ENCODE measurements at places on chromosomes 2 and 18. TPM values are rescaled to one million over a fixed set of nuclear protein-coding genes. Genes with fewer than 3 reads are reported as not detected.

TUBB8B gene
- total RNA-seq = not detected

RIF1 gene
- total RNA-seq = 17.7 TPM

DNA sequence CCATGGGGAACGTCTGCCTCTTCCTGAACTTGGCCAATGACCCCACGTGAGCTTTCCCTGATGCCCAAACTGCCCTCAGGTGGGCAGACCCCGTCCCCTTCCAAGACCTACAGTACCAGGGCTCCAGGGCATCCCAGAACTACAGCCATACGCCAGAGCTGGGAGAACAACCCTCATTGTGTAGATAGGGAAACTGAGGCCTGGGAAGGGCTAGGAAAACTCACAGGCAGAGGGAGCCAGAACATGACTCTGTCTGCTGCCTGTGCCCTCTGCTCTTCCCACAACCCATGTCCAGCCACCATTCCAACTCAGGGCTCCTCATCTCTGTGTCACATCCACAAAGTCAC, 16.8 kb upstream of the ANKRD53 start:
- peak; percentile 3 for DNase-seq

DNA sequence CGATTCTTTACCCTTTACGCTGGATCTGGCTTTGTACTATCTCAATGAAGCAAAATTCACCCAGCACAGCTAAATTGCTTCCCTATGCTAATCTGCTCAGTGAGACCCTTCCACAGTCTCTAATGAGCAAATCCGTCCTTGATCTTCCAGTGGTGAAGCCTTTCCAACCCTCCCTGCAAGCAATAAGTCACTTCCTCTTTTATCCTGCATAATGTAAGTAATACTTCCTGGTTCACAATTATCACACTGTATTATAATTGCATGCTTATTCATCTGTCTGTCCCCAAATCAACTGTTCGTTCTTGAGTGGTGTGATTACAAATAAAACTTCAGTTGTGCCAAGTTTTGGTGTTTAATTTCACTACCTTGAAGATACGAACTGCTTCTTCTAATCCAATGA, 404.0 kb downstream of the ADCYAP1 start:
- DNase-seq = no peak

DNA sequence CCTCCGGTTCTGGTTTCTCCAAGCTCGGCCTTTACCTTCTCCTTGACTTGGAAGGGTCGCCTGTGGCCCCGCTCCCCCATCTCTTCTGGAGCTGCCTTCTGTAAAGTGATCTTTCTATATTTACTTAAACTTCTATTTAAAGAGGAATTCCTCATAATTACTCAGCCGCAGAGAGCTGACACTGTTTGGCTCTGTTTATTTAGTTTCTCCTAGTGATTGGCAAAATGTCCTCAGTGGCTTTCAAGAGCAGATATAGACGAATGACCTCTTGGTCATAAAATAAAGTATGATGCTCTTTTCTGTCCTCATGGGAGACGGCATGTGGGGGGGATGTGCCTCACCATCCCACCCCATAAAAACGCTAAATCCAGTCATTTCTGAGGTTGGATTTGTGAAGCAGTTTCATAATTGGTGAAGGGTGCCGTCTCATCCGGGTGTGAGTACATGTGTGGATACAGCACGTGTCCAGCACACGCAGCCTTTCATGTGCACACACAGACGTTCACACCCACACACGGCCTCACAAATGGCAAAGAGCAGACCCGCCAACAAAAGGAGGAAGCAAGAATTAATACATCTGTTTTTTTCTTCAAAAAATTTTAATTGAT, 43.4 kb upstream of the SMAD7 start:
- DNase-seq = peak; percentile 46

DNA sequence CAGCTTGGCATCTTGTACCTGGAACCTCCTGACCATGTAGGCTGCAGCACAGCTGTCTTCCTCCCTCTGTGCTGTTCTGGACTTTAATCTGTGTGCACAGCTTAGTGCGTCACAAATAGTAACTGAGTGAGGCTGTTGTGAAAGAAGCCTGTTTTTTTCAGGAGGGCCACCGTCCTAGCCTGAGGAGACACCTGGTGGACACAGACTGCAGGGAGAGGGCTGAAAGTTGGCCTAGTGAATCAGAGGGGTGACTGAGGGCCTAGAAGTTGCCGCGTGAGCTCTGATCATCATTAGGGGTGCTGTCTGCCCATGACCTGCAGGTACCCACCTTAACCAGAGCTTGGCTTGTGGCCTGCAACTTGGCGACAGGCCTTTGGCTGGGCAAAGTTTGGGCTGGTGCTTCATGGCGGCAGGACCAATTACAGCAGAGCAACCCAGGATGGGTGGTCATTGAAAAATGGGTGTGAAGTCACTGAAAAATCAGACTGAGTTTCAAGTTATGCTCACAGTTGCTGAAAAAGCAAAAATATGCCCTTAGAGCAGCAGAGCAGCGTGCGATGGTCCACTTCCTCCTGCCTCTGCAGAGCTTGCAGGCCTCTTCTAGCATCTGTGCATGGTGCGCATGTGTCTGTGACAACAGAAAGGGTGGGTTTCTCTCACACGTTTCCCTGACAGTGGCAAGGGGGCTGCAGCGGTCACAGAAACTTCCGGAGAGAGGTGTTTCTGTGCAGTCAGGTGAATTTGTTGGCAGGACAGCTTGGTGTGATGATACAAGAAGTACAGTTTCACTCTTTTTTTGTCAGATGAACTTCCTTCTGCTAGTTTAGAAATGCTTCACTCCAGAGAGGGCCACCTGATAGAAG, 9.6 kb downstream of the GDF7 start:
- no peak for DNase-seq

- DNase-seq = no peak
Measured at GRCh38 chr2:59461127-59461526, 1092.3 kb downstream of the BCL11A start.

- no peak for DNase-seq
Measured at GRCh38 chr2:178917555-178917954, 110.3 kb upstream of the TTN start.

Measured in heart left ventricle (tissue), 16 donors.